NCI-H2029 (cell line): ENCODE measurements at places on chromosomes 16 and 17.

GRCh38 chr16:2910441-2910969, 1.2 kb upstream of the FLYWCH1 start:
- no peak for DNase-seq

GRCh38 chr16:3457434-3458252, 14.2 kb downstream of the NAA60 start:
- peak; percentile 89 for DNase-seq

GRCh38 chr17:47287068-47287467, 33.4 kb downstream of the ITGB3 start:
- DNase-seq = no peak

- DNase-seq = peak; percentile 53
Measured at GRCh38 chr17:78378225-78379130, at the start of gene PGS1. TSS of gene PGS1 (plus strand) at chr17:78378649. CDS start at chr17:78378666, 17 bp downstream.

DNA sequence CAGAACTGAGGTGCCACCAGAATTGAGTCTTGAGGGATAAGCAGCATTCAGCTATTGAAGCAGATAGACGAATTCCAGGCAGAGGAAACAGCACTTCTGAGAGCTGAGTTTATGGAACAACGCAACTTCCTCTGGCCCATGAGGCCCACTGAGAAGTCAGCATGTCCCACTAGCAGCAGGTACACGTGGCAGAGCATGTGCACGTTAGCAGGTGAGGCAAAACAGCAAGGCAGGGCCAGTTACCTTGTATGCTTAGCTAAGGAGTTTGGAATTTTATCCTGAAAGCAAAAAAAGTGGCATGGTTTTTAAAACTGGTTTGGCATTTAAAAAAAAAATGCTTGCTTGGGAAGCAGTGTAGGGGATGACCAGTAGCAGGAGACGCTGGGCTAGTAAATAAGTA, 305.6 kb downstream of the CPPED1 start:
- DNase-seq = no peak

DNA sequence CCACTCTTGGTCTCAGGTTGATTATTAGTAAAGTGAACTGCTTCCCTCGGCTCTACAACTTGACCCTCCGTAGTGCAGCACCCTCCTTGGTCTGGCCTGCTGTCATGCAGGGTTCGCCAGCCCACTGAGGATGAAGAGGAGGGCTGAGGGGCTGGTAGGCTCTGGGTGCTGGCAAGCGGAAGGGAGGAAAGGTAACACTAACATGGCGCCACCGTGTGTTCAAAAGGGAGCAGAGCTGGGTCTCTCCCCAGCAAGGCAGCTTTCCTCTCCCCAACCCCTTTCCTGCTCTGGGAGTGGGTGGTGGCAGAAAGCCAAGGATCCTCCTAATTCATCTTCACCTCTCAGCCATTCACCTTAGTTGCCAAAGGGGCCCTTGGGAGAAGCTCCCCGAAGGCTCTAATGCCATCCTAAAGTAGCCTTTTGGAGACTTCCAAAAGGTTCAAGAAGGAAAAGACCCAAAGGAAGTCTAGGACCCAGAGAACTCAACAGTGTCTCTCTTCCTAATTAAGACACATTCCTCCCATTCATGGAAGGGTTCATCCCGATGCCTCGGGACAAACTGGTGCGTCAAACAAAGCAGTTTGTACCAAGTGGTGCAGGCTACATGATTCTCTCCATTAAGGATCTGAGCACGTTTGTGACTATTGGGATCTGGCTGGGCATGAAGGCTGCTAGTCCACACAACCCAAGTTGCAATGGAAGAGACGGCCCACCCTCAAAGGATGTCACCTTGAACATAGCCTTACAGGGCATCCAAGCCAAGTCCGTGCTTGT, 90.8 kb upstream of the TOB1 start:
- DNase-seq = peak; percentile 28

DNA sequence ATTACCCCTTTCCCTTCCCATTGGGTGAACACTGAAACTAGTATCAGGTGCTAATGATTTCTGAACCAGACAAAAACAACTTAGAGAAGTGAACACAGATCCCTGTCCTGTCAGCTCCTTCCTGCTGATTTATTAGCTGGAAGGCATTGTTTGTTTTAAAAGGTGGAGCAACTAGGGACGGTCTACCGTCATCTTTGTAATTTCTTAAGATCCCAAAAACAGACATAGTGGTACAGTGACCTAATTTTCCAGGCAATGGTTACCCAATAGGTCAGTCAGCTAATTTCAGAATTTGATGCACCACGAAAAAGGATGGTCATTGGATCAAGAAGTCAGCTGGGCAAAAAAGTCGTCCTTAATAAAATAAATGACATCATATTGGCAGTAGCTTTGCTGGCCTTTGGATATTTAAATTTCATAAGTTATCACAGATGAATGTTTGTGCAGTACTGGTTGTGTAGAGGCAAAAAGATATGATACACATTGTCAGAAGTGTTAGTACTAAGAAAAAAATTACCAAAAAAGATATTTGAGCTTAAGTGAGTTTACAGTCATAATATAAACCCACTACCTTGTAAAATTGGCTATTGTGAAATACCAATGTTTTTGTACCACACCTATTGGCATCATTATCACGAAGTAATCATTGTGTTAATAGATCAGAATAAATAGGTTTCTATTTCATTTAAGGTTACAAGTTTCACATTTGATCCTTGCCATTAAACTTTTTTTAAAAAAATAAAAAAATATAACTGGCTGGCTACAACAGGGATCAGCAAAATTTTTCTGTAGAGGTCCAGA, 27.2 kb upstream of the KCNJ16 start:
- DNase-seq = no peak

DNA sequence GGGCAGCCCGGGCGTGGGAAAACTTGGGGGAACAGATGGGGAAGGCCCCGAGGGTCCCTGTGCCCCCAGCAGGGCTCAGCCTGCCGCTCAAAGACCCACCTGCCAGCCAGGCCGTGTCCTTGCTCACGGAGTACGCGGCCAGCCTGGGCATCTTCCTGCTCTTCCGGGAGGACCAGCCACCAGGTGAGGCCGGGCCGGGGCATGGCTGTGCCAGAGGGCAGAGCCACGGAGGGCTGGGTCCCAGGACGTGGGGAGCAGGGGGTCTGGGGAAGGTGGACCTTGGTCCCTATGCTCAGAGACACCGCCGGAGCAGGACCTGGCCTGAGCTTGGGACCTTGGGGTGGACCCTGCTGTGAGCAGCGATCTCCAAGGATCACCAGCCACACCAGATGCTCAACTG, 509 bp downstream of the ADAD2 start:
- DNase-seq = no peak

GRCh38 chr17:58527306-58527705, 12.9 kb upstream of the MTMR4 start:
- DNase-seq = no peak

DNA sequence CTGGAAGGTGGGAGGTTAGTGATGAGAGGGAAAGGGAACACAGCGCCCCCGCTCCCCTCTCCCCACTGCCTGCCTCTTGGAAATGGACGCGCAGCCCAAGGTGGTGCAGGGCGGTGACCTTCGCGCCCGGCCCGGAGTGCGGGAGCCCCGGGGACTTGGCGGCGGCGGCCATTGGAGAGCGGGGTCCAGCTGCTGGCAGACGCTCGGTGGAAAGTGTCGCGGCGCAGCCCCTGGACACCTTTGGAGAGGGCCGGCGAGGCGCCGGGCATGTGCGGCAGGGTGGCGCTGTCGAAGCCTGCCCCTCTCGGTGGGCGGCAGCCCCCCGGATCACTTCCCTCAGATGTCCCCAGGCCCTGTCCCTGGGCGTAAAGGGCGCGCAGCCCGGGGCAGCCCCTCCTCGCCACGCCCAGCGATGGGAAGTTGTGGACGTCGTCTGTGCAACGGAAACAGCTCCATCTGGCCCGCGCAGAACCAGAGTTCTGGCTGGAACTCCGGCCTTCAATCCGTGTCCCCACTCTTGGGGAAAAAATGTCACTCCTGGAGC, 16.7 kb downstream of the SALL1 start:
- DNase-seq = no peak

DNA sequence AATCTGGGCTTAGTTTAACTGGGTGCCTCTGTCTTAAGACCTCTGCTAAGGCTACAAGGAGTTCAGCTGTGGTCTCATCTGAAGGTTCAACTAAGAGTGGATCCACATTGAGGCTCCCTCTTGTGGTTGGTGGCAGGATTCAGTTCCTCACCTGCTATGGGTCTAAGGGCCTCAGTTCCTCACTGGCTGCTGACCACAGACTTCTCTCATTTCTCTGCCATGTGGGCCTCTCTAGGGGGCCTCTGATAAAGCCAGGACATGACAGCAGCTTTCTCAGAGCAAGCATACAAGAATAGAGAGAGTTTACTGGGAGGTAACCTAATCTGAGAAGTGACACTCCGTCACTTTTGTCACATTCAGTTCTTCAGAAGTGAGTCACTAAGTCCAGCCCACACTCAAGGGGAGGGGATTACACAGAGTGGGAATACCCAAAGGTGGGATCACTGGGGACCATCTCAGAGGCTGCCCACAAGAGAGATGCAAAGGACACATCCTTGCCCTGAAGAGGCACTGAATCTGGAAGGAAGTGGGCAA, 19.2 kb upstream of the ABAT start:
- DNase-seq = no peak

- DNase-seq = peak; percentile 76
Measured at GRCh38 chr16:58022601-58023371, 2.8 kb upstream of the MMP15 start.
